ENCODE measurements at places on chromosomes 7 and 10.

DNA sequence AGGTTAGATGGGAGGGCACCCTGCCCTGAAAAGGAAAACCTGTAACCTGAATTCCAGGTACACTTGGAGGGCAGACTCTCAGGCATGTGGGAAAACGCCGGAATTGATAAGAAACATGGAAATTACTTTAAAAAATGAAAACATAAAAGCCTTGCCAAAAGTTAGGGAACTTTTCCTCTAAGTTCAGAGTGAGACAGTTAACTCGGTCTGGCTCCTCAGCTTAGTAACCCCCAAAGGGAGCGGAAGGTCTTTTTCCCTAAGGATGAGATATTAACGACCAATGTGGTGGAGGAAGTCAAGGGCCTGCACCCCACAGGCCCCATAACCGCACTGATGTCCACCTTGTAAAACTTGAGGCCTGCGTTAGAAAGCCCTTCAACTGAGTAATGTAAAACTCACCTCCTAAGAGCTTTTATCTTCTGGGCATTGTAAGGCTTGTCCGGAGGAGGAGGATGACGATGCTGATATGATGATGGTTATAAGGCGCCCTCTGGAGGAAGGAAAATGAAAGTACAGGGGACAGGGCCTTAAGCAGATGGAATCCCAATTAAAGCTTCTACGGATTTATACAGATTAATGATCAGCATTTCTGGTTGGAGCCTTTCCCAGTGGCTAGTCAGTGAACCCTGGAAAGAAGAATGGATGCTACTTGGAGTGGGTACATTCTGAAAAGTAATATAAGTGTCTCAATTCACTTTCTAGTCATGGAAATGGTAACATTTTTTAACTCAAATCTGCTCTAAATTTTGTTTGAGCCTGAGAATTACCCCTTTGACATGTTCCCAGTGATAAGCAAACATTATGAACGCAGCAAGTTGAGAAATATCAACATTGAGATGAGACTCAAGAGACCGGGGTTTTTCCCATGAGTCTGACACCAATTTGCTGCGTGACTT, 694 bp downstream of the COL1A2 start:
- no peak overlapping the region for H3K4me3 ChIP-seq
- H3K27me3 ChIP-seq: peaks cover 9% of the 10 kb centered on the region
- no peaks in the 10 kb centered on the region for H3K4me1 ChIP-seq
- H3K27ac ChIP-seq: no peak overlapping the region
- no peaks in the 10 kb centered on the region for H3K36me3 ChIP-seq

- H3K27ac ChIP-seq: no peak overlapping the region
- H3K27me3 ChIP-seq: no peaks in the 10 kb centered on the region
- DNase-seq: no peak
- no peaks in the 10 kb centered on the region for H3K36me3 ChIP-seq
These were observed 199.5 kb downstream of the GPAM start for GRCh38 chr10:111984057-111984456.

DNA sequence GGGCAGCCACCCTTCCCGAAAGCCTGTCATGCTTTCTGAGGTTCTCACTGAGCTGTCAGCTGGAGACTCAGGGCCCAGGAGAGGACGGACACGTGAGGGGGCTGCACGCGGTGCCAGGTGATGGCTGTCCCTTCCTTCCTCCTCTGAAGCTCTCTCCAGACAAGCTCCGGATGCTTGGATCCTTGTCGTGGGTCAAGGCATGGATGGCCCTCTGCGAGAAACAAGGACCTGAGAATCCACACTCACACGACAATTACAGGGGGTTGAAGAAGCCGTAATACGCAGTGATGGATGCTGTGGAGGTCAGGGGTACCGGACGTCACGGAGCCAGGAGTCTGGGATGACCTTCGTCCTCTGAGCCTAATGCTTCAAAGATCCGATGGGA, 170.3 kb downstream of the USP6NL start:
- no peak for DNase-seq
- no peak overlapping the region for H3K4me3 ChIP-seq
- no peaks in the 10 kb centered on the region for H3K36me3 ChIP-seq
- H3K27me3 ChIP-seq: no peaks in the 10 kb centered on the region
- peaks cover 4% of the 10 kb centered on the region for H3K4me1 ChIP-seq

GRCh38 chr7:116212869-116213268, 2.5 kb downstream of the TES start:
- H3K36me3 ChIP-seq: no peaks in the 10 kb centered on the region
- DNase-seq: no peak

DNA sequence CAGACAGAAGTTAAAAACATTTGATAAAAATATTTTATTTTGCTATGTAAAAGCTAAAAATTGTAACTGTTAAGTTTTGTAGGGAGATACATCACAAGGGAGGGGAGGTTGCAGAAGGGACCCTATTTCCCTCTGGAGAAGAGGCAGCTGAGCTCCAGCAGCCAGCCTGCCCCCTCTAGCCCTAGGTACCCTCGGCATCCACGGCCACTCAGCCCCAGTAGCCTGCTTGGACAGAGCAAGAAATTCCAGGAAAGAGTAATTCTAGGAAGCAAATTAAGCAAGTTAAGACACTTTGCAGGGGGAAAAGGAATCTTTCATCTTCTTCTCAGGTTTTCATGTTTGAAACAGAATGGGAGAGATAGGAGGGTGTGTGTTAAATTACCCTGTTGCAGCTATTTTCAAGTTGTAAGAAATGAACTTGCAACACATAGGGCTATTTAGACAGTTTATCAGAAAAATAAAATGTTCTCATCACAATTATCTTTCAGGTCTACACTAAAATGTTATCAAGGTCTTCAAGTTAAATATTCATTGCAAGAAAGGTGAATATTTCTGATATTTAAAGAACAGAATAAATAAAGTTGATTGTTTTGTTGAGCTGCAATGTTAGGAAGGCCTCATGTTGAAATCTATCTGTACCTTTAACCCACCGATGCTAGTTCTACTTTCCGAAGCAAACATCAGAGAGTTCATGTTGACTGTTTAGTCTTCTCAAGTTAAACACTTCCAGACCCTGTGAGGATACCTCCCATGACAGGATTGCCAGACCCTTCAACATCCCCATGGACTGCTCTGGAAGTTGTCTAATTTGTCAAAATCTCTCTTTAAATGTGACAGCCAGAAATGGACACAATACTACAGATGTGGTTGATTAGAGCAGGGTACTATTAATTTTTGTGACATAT, 5.5 kb downstream of the SGCE start:
- H3K4me3 ChIP-seq: no peak overlapping the region
- DNase-seq: no peak

Measured in naive thymus-derived CD4-positive, alpha-beta T cell (primary cell).